Stimulated activated CD4-positive, alpha-beta T cell treated with anti-CD3 and anti-CD28 coated beads, Interleukin-1b, Interleukin-23, amount 100 ng/mL, for 1 hour (primary cell): ENCODE measurements at places on chromosomes 3 and 15.

DNA sequence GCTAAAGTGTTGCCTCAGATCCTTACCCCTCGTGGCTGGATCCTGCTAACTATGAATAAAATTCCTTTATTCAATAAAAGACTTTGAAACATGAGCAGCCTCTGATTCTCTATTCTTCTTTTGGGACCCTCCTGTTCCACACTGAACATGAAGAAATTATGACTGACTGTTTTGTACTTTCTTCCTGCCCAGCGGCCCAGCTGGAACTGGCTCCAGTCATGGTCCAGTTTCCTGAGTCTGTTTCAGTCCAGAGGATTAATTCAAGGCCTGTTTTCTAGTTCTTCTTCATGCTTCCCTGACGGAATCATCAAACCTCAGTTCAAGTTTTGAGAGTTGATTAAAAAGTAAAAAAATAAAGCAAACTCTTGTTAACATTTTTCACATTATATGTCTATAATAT, 52.6 kb upstream of the CP start:
- no peak for DNase-seq

GRCh38 chr3:125433611-125434041, 58.5 kb upstream of the ZNF148 start:
- DNase-seq: no peak

DNA sequence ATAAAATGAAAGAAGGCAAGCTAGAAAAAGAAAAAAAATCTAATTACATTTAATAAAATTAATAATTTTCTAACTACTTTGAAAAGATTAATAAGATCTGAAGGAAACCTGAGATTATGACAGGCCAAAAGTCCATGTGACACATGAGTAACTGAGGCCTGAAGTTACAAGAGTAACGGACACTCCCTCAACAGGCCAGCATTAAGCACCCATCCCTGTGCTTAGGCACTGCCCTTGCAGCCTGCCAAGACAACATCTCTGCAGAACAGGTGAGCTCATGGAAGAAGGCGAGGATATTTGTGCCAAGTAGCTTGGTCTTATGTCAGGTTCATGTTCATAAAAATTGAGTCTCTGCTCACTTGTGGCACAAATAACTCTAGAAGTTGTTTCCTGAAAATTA, 31.8 kb downstream of the SUCLG2 start:
- no peak for DNase-seq

DNA sequence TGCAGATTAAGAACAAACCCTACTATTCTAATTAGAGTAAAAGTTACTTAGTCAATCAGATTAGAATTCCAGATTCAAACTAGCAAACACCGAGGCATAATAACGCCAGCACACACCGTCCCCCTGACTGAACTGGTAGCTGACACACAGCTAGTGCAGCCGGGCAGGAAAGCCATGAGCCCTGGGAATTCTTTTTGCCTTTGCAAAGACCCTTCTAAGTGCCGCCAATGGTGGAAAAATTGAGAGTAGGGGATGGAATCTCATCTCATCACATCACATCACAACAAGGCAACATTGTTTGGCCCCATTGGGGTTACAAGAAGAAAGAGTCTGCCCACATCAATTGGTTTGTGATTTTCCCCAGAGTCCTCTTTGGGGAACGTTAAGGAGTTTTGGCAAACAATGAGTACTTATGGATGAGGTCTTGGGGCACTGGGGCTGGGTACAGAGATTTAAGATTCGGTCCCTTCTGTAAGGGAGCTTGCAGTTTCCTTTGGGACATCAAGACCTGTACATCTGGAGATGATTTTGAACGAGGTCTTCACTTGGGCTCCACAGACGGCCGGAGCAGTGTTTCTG, 120.4 kb upstream of the MEF2A start:
- DNase-seq: no peak

DNA sequence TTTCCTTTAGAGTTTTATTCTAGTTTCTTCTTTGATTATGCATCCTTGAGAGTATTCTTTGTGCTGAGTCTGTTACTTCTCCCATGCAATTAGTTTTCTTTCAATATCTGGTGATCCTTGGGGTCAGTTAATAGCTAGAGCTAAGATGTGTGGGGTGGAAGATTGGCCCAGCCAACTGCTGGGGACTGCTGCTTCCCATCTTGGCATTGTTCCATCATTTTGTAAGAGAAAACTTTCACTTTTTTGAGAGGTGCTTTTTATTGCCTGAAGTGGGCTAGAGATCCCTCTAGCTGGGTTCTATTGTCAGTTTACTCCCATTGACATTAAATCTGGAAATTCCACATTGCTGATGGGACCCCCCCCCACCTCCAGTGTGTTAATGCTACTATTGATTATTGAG, 15.4 kb downstream of the BCL2L10 start:
- DNase-seq: no peak

DNA sequence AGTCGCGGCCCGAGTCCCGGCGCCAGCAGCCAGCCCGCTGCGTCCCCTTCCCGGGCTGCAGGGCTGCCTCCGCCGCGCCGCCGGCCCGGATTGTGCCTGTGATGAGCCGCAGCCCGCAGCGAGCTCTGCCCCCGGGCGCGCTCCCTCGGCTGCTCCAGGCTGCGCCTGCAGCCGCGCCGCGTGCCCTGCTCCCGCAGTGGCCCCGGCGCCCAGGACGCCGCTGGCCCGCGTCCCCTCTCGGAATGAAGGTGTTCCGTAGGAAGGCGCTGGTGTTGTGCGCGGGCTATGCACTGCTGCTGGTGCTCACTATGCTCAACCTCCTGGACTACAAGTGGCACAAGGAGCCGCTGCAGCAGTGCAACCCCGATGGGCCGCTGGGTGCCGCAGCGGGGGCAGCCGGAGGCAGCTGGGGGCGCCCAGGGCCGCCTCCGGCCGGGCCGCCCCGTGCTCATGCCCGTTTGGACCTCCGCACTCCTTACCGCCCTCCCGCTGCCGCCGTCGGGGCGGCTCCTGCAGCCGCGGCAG, 1.2 kb downstream of the CHST2 start:
- DNase-seq: peak; percentile 8

DNA sequence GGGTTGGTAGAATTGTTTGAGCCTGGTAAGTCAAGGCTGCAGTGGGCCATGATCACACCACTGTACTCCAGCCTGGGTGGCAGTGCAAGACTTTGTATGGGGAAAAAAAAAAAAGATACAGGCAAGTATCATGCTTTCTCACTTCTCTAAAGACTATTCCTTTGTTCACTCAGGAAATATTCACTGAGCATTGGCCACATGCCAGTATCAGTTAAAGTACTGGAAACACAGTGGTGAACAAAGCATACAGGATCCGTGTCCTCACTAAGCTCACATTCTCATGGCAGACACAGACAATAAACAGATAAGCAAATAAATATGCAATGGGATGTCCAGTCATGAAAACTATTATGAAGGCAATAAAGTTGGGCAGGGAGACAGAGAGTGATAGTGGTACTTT, 5.1 kb upstream of the MTHFS start:
- no peak for DNase-seq
